Endothelial cell of umbilical vein (primary cell): ENCODE measurements at places on chromosomes 7 and 10. TPM values are rescaled to one million over a fixed set of nuclear protein-coding genes. Genes with fewer than 3 reads are reported as not detected.

PRKAR2B gene
- total RNA-seq, result 37.6 and 39.8 TPM in 2 replicates

SRGN gene
- total RNA-seq, result 433 and 450 TPM in 2 replicates

IFIT1B gene
- total RNA-seq, result not detected in 2 replicates

LIPJ gene
- total RNA-seq, result 0.09 TPM in 1 of 2 replicates, not detected in the other

FKBP6 gene
- not detected in 2 replicates for total RNA-seq

TRIM4 gene
- total RNA-seq, result 19.1 and 22.1 TPM in 2 replicates

SLC16A9 gene
- not detected in 2 replicates for total RNA-seq

ADAM8 gene
- 0.55 and 1.5 TPM in 2 replicates for total RNA-seq

PTPN20 gene
- total RNA-seq, result 0.27 and 0.39 TPM in 2 replicates

SEMA3D gene
- total RNA-seq, result 10.3 and 14.1 TPM in 2 replicates

HOGA1 gene
- 0.46 and 0.91 TPM in 2 replicates for total RNA-seq

DGKI gene
- total RNA-seq, result 0.14 and 0.51 TPM in 2 replicates

NYAP1 gene
- total RNA-seq, result 2.0 and 2.8 TPM in 2 replicates

ZSCAN21 gene
- total RNA-seq, result 7.4 and 7.7 TPM in 2 replicates

OR9A2 gene
- not detected in 2 replicates for total RNA-seq

DBNL gene
- 92.1 and 94.0 TPM in 2 replicates for total RNA-seq

FBXO24 gene
- total RNA-seq, result 0.35 and 0.38 TPM in 2 replicates

DUSP5 gene
- 12.2 and 12.6 TPM in 2 replicates for total RNA-seq

NRBF2 gene
- total RNA-seq, result 17.0 and 17.7 TPM in 2 replicates

RTKN2 gene
- 4.8 and 5.5 TPM in 2 replicates for total RNA-seq

GTF2IRD2 gene
- total RNA-seq, result 9.8 and 10.0 TPM in 2 replicates

SPDYE16 gene
- total RNA-seq, result 0.22 TPM in 1 of 2 replicates, not detected in the other

FERD3L gene
- not detected in 2 replicates for total RNA-seq

SMKR1 gene
- total RNA-seq, result 0.64 TPM in 1 of 2 replicates, not detected in the other

ADIRF gene
- total RNA-seq, result 2.8 and 4.4 TPM in 2 replicates

DENND2A gene
- total RNA-seq, result 0.33 TPM in 1 of 2 replicates, not detected in the other

CYP2C19 gene
- not detected in 2 replicates for total RNA-seq

MET gene
- 44.5 and 52.0 TPM in 2 replicates for total RNA-seq

AEBP1 gene
- total RNA-seq, result 47.7 and 48.0 TPM in 2 replicates

PAX4 gene
- not detected in 2 replicates for total RNA-seq

LRIT2 gene
- not detected in 2 replicates for total RNA-seq

TET1 gene
- 1.3 and 1.5 TPM in 2 replicates for total RNA-seq

ZNF789 gene
- total RNA-seq, result 16.6 and 21.6 TPM in 2 replicates

HHEX gene
- 109 and 110 TPM in 2 replicates for total RNA-seq

AKR1D1 gene
- not detected in 2 replicates for total RNA-seq

ARHGAP12 gene
- total RNA-seq, result 19.2 and 19.3 TPM in 2 replicates

UCN3 gene
- total RNA-seq, result not detected in 2 replicates

MPP7 gene
- 0.73 and 1.0 TPM in 2 replicates for total RNA-seq

SPDYE18 gene
- total RNA-seq, result 0.35 and 0.66 TPM in 2 replicates

DLX6 gene
- not detected in 2 replicates for total RNA-seq

ZNF722 gene
- not detected in 2 replicates for total RNA-seq

BRAF gene
- 25.7 and 26.2 TPM in 2 replicates for total RNA-seq

PGAM1 gene
- total RNA-seq, result 357 and 375 TPM in 2 replicates

TMEM270 gene
- total RNA-seq, result not detected in 2 replicates

EVX1 gene
- total RNA-seq, result not detected in 2 replicates

STX1A gene
- total RNA-seq, result 16.8 and 20.8 TPM in 2 replicates

PKD2L1 gene
- not detected in 2 replicates for total RNA-seq

DOCK4 gene
- 164 TPM in 2 replicates for total RNA-seq

SLC29A4 gene
- 5.2 and 6.4 TPM in 2 replicates for total RNA-seq

FZD8 gene
- total RNA-seq, result 9.1 and 11.1 TPM in 2 replicates

ADRA2A gene
- total RNA-seq, result not detected in 2 replicates

COBL gene
- total RNA-seq, result 0.07 and 0.11 TPM in 2 replicates

CLCN1 gene
- total RNA-seq, result not detected in 2 replicates

GJC3 gene
- total RNA-seq, result not detected in 2 replicates
